ENCODE measurements at places on chromosomes 12 and 14. TPM values are rescaled to one million over a fixed set of nuclear protein-coding genes. Genes with fewer than 3 reads are reported as not detected.

Gene PLCZ1
- total RNA-seq: not detected

Gene APPL2
- total RNA-seq: 14.9 TPM

Gene C1S
- 137 TPM for total RNA-seq

Gene ZFYVE21
- total RNA-seq: 40.0 TPM

Gene NOXRED1
- total RNA-seq: not detected

Gene MYO1H
- total RNA-seq: not detected

Gene WNT1
- not detected for total RNA-seq

Gene GPR84
- total RNA-seq: 0.13 TPM

Gene CLEC9A
- total RNA-seq: not detected

Gene FAM90A1
- 0.13 TPM for total RNA-seq

Gene GLS2
- total RNA-seq: not detected

Gene A2ML1
- total RNA-seq: not detected

Gene MYG1
- 69.1 TPM for total RNA-seq

Gene PTMS
- 234 TPM for total RNA-seq

Gene GNB3
- 0.39 TPM for total RNA-seq

Gene TAS2R50
- total RNA-seq: 0.13 TPM

Gene PRICKLE1
- 5.7 TPM for total RNA-seq

Gene KRT74
- total RNA-seq: not detected

Gene ADAMTS20
- 0.24 TPM for total RNA-seq

Gene ABCB9
- total RNA-seq: 10.9 TPM

Gene PTPRO
- 0.39 TPM for total RNA-seq

Gene PRKCH
- total RNA-seq: 5.8 TPM

Gene CCDC177
- total RNA-seq: under 0.01 TPM

Gene DCN
- 1,362 TPM for total RNA-seq

Gene MGP
- 13.6 TPM for total RNA-seq

Gene RND1
- total RNA-seq: 3.4 TPM

Gene DAO
- not detected for total RNA-seq

Gene IRAK3
- 20.9 TPM for total RNA-seq

Gene OVCH1
- 0.08 TPM for total RNA-seq

Gene KRT72
- not detected for total RNA-seq

Gene CCDC198
- not detected for total RNA-seq

Gene OR6C2
- total RNA-seq: not detected

Gene IL23A
- 0.56 TPM for total RNA-seq

Gene KRT78
- not detected for total RNA-seq

Gene NTN4
- total RNA-seq: 17.3 TPM

Gene GPR65
- total RNA-seq: not detected

Gene TOMM20L
- total RNA-seq: not detected

Gene OTOGL
- total RNA-seq: not detected

Gene VWF
- 1.4 TPM for total RNA-seq

Gene CCER1
- total RNA-seq: not detected

Gene DEGS2
- total RNA-seq: not detected

Gene ANKRD9
- 16.4 TPM for total RNA-seq

Gene KRT1
- not detected for total RNA-seq

Gene KCNC2
- not detected for total RNA-seq

Gene LALBA
- total RNA-seq: not detected

Gene MCRS1
- total RNA-seq: 68.9 TPM

Gene VPS29
- total RNA-seq: 41.3 TPM

All from epithelial cell of alveolus of lung (primary cell).